Smooth muscle cell of the umbilical artery (primary cell): ENCODE measurements at places on chromosomes 5 and 9. TPM values are rescaled to one million over a fixed set of nuclear protein-coding genes. Genes with fewer than 3 reads are reported as not detected.

The INSL4 gene
- not detected in 2 replicates for total RNA-seq

The ITK gene
- total RNA-seq, result under 0.01 TPM in 1 of 2 replicates, not detected in the other

The C9orf153 gene
- 0.30 and 1.1 TPM in 2 replicates for total RNA-seq

The CCL28 gene
- total RNA-seq, result 0.59 and 1.5 TPM in 2 replicates

The PCDHA13 gene
- total RNA-seq, result 0.09 TPM in 1 of 2 replicates, not detected in the other

The IFNA2 gene
- not detected in 2 replicates for total RNA-seq

The UBE2R2 gene
- total RNA-seq, result 17.5 and 29.8 TPM in 2 replicates

The ABO gene
- total RNA-seq, result not detected in 2 replicates

The GARIN3 gene
- total RNA-seq, result not detected in 2 replicates

The C5orf52 gene
- not detected in 2 replicates for total RNA-seq

The COX7C gene
- 144 and 276 TPM in 2 replicates for total RNA-seq

The PCDHGA5 gene
- 0.89 and 0.92 TPM in 2 replicates for total RNA-seq

The CCNO gene
- total RNA-seq, result 0.14 TPM in 1 of 2 replicates, not detected in the other

The KCNMB1 gene
- 0.05 TPM in 1 of 2 replicates, not detected in the other for total RNA-seq

The NUTM2F gene
- total RNA-seq, result not detected in 2 replicates

The FOXD4 gene
- total RNA-seq, result under 0.01 and 0.09 TPM in 2 replicates

The CCIN gene
- total RNA-seq, result 2.7 and 4.8 TPM in 2 replicates

The MACIR gene
- 8.0 and 26.0 TPM in 2 replicates for total RNA-seq

The PCDHB9 gene
- total RNA-seq, result 0.18 and 0.30 TPM in 2 replicates

The HRH2 gene
- total RNA-seq, result not detected in 2 replicates

The NRARP gene
- total RNA-seq, result 0.18 and 0.30 TPM in 2 replicates

The SEMA5A gene
- 19.3 and 26.1 TPM in 2 replicates for total RNA-seq

The TEK gene
- total RNA-seq, result 15.7 and 89.3 TPM in 2 replicates

The GPR107 gene
- 40.4 and 55.7 TPM in 2 replicates for total RNA-seq

The TXNDC8 gene
- not detected in 2 replicates for total RNA-seq

The HTR1A gene
- not detected in 2 replicates for total RNA-seq

The LCN15 gene
- total RNA-seq, result not detected in 2 replicates

The GOLM1 gene
- 106 and 140 TPM in 2 replicates for total RNA-seq

The PTRH1 gene
- 9.8 and 11.4 TPM in 2 replicates for total RNA-seq

The SLC44A1 gene
- total RNA-seq, result 51.6 and 65.9 TPM in 2 replicates

The PPP2R2B gene
- 0.18 TPM in 1 of 2 replicates, not detected in the other for total RNA-seq
